Natural killer cell treated with Interleukin-12 subunit alpha and Interleukin-12 subunit beta and Interleukin-15 and Interleukin-18, amount 100 ng/mL, for 72 hours (primary cell): ENCODE measurements at places on chromosomes 7 and 10. TPM values are rescaled to one million over a fixed set of nuclear protein-coding genes. Genes with fewer than 3 reads are reported as not detected.

DNA sequence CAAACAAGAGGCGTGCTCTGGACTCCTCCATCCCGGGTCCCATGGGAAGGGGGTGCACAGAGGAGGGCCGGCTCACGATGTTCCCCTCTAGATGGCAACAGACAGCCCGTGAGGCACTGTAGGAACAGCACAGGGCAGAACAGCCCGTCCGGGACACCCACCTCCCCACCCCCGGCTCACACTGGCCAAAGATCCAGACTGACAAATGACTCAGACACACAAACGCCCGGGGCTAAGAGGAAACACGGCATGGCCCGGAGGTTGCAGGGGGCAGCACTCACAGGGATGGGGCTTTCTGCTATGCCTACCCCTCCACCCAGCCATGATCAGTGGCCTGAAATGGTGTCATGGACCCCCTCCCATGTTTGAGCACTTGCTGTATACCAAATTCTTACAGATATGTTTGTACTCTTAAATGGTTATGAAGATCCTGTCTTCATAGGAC, 4.9 kb upstream of the ELN start:
- H3K4me1 ChIP-seq: no peaks in the 10 kb centered on the region
- no peaks in the 10 kb centered on the region for H3K36me3 ChIP-seq
- DNase-seq: no peak
- no peak overlapping the region for H3K4me3 ChIP-seq

DNA sequence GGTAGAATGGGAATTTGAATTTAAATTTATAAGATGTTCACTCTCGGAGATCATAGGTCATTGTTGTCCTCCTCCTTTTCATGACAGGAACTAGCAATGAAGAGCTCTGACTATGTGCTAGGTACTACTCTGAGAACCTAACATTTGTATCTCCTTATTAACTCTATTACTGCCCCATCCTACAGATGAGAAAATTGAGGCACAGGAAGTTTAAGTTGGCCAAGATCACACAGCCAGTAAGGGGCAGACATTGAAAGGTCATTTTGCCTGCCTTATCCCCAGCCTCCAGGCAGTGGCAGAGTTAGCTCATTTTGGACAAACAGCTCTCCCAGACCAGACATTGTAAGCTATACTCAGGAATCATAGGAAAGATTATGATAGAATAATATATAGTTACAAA, 6.0 kb downstream of the SRGN start:
- no peak for DNase-seq
- peaks cover 17% of the 10 kb centered on the region for H3K36me3 ChIP-seq
- no peaks in the 10 kb centered on the region for H3K27me3 ChIP-seq
- peak overlapping the region; percentile 97 for H3K27ac ChIP-seq
- peaks cover 48% of the 10 kb centered on the region for H3K4me1 ChIP-seq

DNA sequence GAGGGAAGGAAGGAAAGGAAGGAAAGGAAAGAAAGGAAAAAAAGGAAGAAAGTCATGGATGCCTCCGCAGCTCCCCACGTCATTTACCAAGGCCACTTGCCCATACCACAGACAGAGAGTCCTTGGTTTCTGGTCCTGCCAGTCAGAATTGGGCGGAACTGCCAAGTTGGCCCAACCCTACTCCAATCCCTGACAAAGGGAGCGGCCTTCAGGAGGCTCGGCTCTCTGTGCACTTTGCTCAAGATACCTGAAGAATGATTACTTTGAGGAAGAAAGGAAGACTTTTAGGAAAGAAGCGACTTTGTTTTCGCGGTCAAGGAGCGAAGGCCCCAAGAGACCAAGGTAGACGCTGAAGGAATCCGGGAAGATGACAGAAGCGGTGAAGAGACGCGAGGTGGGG, 49.1 kb upstream of the FXYD4 start:
- H3K4me3 ChIP-seq: peak overlapping the region; percentile 39
- H3K4me1 ChIP-seq: peaks cover 6% of the 10 kb centered on the region
- no peak for DNase-seq
- H3K27ac ChIP-seq: no peak overlapping the region

GSAP gene
- 18.0 TPM for total RNA-seq

UTF1 gene
- not detected for total RNA-seq

DNA sequence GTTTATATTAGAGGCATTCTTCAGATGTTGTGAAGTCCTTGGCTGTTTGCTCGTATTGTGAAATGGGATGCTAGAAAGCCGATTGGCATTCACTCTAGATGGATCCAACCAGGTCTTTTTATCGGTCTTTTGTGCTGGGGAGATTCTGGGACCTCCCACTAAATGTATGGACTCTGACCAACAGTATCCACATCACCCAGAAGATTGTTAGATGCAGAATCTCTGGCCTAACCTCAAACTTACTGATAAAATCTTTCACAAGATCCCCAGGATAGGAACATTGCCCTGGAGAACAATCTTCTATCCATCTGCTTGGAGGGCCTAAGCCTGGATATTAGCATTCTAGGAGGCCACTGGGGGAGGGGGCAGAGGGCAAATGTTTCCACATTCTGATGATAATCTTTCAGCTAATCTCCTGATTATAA, 160.9 kb downstream of the PLXDC2 start:
- DNase-seq: no peak
- H3K4me1 ChIP-seq: peaks cover 5% of the 10 kb centered on the region
- no peaks in the 10 kb centered on the region for H3K27me3 ChIP-seq
- H3K36me3 ChIP-seq: no peaks in the 10 kb centered on the region

- peaks cover 7% of the 10 kb centered on the region for H3K27me3 ChIP-seq
- no peaks in the 10 kb centered on the region for H3K36me3 ChIP-seq
- no peak for DNase-seq
- no peak overlapping the region for H3K4me3 ChIP-seq
Measured at GRCh38 chr7:69419934-69420333, 178.3 kb upstream of the AUTS2 start.

- H3K4me3 ChIP-seq: no peak overlapping the region
- no peak overlapping the region for H3K27ac ChIP-seq
- no peaks in the 10 kb centered on the region for H3K4me1 ChIP-seq
- no peaks in the 10 kb centered on the region for H3K27me3 ChIP-seq
- H3K36me3 ChIP-seq: peaks cover 12% of the 10 kb centered on the region
Measured at GRCh38 chr7:80552031-80552694, 40.3 kb upstream of the GNAT3 start.

- no peaks in the 10 kb centered on the region for H3K27me3 ChIP-seq
- H3K4me1 ChIP-seq: peaks cover 13% of the 10 kb centered on the region
- H3K36me3 ChIP-seq: peaks cover 7% of the 10 kb centered on the region
- H3K4me3 ChIP-seq: no peak overlapping the region
- no peak overlapping the region for H3K27ac ChIP-seq
- no peak for DNase-seq
Measured at GRCh38 chr10:50456719-50457118, 167.0 kb downstream of the SGMS1 start.

- no peaks in the 10 kb centered on the region for H3K36me3 ChIP-seq
- peak overlapping the region; percentile 15 for H3K4me3 ChIP-seq
- H3K27ac ChIP-seq: peak overlapping the region; percentile 40
Measured at GRCh38 chr10:89201345-89202032, 5.6 kb downstream of the CH25H start.

DNA sequence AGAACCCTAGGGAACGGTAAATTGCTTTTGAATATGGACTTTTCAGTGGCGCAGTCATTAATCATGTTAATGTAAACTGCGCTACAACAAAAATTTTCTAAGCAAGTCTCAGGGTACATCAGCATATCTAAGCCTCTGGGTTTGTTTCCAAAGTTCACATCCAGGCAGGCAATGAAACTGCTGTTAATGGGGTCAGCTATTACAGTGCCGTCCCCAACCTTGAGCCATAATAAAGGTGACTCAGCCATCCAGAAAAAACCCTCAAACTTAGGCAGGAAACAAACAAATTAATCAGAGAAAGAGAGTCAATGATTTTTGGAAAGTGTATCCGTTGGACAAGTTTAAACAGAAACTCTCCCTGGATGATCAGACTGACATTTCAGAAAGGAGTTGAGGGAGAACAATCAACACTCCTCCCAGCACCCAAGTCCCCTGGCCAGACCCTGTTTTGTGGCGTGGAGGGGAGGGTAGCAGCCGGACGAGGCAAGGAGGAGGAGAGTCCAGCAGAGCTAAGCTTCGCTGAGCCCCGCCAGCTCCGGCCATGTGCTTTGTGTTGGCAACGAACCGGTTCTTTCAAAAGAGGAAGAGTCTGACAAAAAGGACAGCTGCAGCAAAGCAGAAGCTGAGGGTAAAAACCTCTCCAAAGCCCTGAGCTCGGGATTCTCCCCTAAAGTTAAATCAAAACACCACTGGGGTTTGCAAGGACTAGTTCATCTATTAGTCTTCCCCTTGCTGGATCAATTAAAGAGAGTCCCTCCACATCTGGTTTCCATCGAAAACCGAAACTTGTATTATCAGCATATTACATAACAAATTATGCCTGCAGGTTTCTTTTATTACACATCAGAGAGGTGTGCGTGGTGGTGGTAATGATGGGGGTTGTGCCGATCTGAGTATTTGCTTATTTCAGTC, 3.6 kb downstream of the FAM53B start:
- peak overlapping the region; percentile 87 for H3K27ac ChIP-seq
- DNase-seq: no peak
- no peaks in the 10 kb centered on the region for H3K27me3 ChIP-seq
- H3K4me3 ChIP-seq: peak overlapping the region; percentile 97
